Muscle of leg (tissue), 16 donors: ENCODE measurements at places on chromosomes 4 and X. TPM values are rescaled to one million over a fixed set of nuclear protein-coding genes. Genes with fewer than 3 reads are reported as not detected.
A peak's percentile ranks its signal among the peaks of the same experiment; 100 is the strongest.

DNA sequence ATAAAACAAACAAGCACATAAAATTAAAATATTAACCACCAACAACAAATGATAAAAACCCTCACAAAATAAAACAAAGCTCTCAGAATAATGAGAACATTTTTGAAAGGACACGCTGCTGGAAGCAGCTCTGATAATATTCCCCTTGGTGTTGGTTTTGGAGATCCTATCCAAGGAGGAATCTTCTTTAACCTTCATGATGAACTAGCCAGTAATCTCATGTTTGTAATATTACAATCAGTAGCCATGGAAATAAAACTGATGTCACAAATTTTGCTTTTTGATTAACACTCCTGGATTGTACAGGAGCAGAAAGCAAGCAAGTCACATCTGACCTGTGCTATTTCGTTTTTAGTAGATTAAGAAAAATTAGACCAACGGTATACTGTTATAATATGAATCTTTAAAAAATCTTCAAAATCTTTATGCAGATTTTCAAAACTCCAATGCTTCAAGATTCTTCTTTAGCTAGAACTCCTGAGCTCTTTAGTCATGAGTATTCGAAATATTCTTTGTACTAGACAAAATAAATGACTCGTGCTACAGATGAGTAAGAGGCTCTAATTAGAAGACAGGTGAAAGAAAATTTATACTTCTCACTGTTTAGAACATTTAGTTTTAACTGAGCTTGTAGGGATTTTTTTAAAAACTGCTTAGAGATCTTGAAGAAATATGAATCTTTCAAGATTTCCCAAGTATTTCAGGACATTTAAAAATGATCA is 154.1 kb downstream of the RASL11B start:
- no peak overlapping the region for H3K4me3 ChIP-seq
- peak overlapping the region; percentile 77 for H3K27ac ChIP-seq
- H3K27me3 ChIP-seq, result no peaks in the 10 kb centered on the region
- peak; percentile 87 for DNase-seq

DNA sequence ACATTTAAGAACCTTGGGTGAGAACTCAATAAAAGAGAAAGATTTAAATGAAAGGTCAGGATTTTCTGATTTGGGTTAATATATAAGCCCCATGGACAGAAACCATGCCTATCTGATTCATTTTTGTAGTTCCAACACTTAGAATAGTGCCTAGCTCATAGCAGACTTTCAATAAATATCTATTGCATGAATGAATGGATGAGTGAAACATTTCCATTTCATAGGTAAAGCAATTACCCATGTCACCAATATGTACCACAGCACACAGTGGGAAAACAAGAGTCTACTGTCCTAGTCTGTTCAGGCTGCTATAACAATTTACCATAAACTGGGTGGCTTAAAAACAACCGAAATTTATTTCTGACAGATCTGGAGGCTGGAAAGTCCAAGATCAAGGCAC is 63.9 kb upstream of the PTPN13 start:
- H3K27me3 ChIP-seq, result no peaks in the 10 kb centered on the region
- no peak for DNase-seq
- H3K36me3 ChIP-seq, result no peaks in the 10 kb centered on the region
- no peaks in the 10 kb centered on the region for H3K4me1 ChIP-seq
- H3K27ac ChIP-seq, result no peak overlapping the region

- H3K27ac ChIP-seq, result no peak overlapping the region
- H3K36me3 ChIP-seq, result no peaks in the 10 kb centered on the region
- H3K4me1 ChIP-seq, result peaks cover 9% of the 10 kb centered on the region
- no peaks in the 10 kb centered on the region for H3K27me3 ChIP-seq
- H3K4me3 ChIP-seq, result no peak overlapping the region
These were observed 73.0 kb upstream of the ACSL1 start for GRCh38 chr4:184898793-184899192.

DNA sequence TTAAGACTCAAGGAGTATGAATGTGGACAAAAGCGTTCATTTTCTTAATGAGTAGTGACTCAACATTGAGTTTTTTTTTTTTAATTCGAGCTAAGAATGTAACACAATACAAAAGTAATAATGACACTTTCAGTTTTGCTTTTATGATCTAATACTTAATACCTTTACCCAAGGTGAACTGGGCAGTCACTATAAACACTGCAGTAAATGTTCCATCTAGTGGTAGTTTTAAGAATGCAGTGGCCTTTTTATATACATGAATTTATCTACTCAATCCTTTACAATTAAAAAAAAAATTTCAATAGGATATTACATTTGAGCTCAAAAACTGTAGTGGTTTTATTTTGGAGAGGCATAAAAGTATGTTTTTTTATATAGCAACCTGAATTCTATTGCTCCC is 33.9 kb downstream of the PDK3 start:
- peaks cover under 1% of the 10 kb centered on the region for H3K4me1 ChIP-seq
- H3K27ac ChIP-seq, result no peak overlapping the region
- no peaks in the 10 kb centered on the region for H3K36me3 ChIP-seq
- H3K4me3 ChIP-seq, result no peak overlapping the region
- DNase-seq, result peak; percentile 27

- no peaks in the 10 kb centered on the region for H3K27me3 ChIP-seq
- H3K4me1 ChIP-seq, result no peaks in the 10 kb centered on the region
- no peaks in the 10 kb centered on the region for H3K36me3 ChIP-seq
- no peak overlapping the region for H3K4me3 ChIP-seq
These were observed 983.7 kb upstream of the LCORL start for GRCh38 chr4:19005211-19005610.

DNA sequence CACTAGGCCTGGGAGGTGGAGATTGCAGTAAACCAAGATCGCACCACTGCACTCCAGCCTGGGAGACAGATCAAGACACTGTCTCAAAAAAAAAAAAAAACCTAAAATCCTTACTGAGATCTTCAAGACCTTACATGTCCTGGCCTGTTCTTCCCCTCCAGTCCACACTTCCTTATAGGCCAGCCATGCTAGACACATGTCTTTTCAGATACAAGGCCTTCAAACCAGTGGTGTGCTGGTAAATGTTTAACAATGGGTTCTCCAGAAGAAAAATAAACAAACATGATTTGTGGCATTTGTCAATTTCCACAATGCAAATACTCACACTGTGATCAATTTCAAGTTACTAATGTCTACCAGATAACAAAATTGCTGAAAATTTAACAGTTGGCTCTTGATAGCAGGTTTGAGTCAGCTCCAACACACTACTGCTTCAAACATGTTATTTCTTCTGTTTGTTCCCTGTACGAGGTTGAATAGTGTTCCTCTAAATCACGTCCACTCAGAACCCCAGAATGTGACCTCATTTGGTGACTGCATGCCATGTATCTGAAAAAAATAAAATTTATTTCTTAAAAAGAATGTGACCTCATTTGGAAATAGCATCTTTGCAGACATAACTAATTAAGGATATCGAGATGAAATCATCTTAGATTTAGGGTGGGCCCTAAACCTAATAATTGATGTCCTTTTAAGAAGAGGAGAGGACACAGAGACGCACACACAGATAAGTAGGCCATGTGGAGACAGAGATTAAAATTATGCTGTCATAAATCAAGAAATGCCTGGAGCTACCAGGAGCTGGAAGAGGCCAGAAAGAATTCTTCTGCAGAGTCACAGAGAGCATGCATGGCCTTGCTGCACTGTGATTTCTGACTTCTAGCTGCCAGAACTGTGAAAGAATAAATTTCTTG is 144.4 kb downstream of the ZNF674 start:
- no peaks in the 10 kb centered on the region for H3K36me3 ChIP-seq
- no peaks in the 10 kb centered on the region for H3K4me1 ChIP-seq
- peaks cover 9% of the 10 kb centered on the region for H3K27me3 ChIP-seq
- no peak overlapping the region for H3K27ac ChIP-seq
- DNase-seq, result no peak

DNA sequence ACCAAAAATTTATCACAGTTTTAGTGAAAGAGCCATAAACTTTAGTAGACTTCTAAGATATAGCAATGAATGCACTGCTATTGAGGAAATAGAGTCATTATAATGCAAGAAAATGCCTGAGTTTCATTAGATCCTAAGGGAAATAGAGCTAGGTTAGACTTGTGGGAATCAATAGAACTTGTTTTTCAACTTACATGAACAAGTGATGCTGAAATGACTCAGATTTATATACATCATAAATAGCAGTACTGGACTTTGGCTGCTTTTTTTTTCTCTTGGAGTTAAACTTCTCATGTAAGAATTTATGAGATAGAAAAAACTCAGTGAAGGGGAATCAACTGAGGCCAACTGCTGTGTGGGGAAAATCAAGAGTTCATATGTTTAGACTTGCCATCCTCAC is 216.5 kb upstream of the AADAT start:
- H3K27me3 ChIP-seq, result no peaks in the 10 kb centered on the region
- no peak overlapping the region for H3K4me3 ChIP-seq
- no peaks in the 10 kb centered on the region for H3K4me1 ChIP-seq
- no peaks in the 10 kb centered on the region for H3K36me3 ChIP-seq

DNA sequence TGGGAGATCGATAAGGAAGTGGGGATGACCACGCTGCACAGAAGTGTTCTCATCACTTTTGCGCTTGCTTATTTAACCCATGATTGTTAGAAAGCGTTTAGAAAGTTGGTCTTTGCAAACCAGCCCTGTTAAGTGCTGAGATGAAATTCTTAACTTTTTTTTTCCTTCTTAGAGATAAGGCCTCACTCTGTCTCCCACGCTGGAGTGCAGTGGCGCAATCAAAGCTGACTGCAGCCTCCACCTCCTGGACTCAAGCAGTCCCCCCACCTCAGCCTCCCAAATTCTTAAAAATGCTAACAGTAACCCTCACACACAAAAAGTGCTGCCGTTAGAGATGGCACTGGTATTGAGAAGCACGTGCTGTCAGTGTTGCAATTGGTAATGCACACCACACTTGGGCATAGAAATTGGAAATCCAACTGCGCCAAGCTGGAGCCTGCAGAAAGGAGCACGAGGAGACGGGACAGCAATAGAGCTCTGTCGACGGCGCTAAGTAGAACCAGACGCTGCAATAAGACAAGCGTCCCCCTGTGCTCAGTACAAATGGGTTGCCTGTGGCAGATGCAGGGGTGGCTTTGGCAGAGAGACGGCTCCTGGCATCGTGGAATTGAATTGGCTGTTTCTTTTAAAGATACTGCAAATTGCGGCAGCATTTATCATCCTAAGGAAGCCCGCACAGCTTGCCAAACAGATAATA is 113.4 kb downstream of the TBL1X start:
- H3K4me3 ChIP-seq, result no peak overlapping the region
- H3K27me3 ChIP-seq, result peaks cover 28% of the 10 kb centered on the region
- no peaks in the 10 kb centered on the region for H3K36me3 ChIP-seq
- H3K4me1 ChIP-seq, result no peaks in the 10 kb centered on the region
- no peak overlapping the region for H3K27ac ChIP-seq

DNA sequence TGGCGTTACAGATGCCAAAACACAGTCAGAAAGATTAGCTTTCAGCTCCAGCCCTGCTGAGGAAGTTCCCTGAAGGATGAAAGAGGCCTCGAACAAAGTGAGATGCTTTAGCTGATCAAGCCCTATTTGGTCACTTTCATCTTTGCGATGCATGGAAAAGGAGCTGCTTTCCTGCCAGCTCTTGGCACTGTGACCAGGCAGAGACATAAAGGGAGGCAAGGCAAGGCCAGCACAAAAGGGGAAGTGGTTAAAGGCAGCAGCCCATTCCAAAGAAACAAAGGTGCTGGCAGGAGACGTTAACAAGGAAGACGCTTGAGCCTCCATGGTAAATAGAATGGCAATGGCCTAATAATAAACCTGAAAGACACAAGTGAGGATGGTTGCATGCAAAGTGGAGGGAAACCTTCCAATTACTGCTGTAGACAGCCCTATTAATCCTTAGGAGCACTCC is 617.1 kb upstream of the INTU start:
- no peaks in the 10 kb centered on the region for H3K4me1 ChIP-seq
- no peak for DNase-seq
- no peaks in the 10 kb centered on the region for H3K36me3 ChIP-seq
- no peak overlapping the region for H3K4me3 ChIP-seq
- no peak overlapping the region for H3K27ac ChIP-seq

- no peaks in the 10 kb centered on the region for H3K36me3 ChIP-seq
- H3K27ac ChIP-seq, result no peak overlapping the region
- no peak overlapping the region for H3K4me3 ChIP-seq
- H3K27me3 ChIP-seq, result peaks cover 21% of the 10 kb centered on the region
- H3K4me1 ChIP-seq, result no peaks in the 10 kb centered on the region
- DNase-seq, result no peak
These were observed 74.6 kb downstream of the SHROOM2 start for GRCh38 chrX:9860826-9861225.

DNA sequence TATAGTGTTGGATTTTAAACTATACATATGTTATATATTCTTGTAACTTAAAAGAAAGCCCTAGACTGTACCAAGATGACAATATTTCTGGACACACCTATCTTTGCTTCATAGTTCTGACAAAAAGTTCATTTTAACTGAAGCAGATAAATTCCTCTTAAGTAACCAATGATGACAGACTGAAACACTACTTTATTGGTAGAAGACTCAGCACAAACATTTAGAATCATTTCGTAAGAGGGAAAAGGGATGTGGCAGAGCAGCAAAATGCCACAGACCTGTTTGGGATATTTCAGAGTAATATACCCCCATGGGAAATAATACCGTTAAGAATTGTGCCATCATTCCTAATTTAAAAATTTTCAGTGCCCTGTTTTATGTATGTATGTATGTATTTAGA is 56.2 kb downstream of the APOO start:
- no peaks in the 10 kb centered on the region for H3K4me1 ChIP-seq
- peaks cover 15% of the 10 kb centered on the region for H3K27me3 ChIP-seq
- H3K36me3 ChIP-seq, result no peaks in the 10 kb centered on the region

- no peaks in the 10 kb centered on the region for H3K36me3 ChIP-seq
- no peak for DNase-seq
- H3K4me1 ChIP-seq, result no peaks in the 10 kb centered on the region
- no peak overlapping the region for H3K4me3 ChIP-seq
These were observed 24.1 kb downstream of the TMEM271 start for GRCh38 chr4:552019-552418.

DNA sequence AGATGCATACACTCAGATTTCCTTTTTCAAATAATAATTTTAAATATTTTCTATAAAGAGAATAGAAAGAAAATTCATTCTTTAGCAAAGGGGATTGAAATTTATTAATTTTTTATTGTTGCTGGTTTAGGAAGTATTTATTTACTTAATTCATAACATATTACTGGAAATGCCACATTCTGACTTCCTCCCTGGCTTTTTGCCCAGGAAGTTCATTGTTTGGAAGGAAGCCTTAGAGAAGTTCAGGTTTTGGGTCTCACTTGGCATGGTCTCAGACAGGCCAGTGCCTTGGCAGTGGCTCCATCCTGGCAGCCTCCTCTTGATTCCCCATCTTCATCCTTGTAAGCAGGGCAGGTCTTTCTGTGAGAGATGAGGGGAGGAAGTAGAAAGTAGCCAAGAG is 50.5 kb downstream of the IL15 start:
- H3K27me3 ChIP-seq, result no peaks in the 10 kb centered on the region
- no peak overlapping the region for H3K4me3 ChIP-seq
- H3K36me3 ChIP-seq, result no peaks in the 10 kb centered on the region
- peak; percentile 10 for DNase-seq

The FAM149A gene
- 9.4 TPM for total RNA-seq

The RRH gene
- 0.18 TPM for total RNA-seq

The BMP3 gene
- 2.0 TPM for total RNA-seq

The SOWAHD gene
- total RNA-seq, result 0.49 TPM

The MAGEB1 gene
- not detected for total RNA-seq

The ESX1 gene
- total RNA-seq, result not detected

The PTCHD1 gene
- total RNA-seq, result 0.53 TPM

The SMIM10 gene
- total RNA-seq, result 9.3 TPM

The ARMCX1 gene
- total RNA-seq, result 74.7 TPM
